NCI-H1417 treated with DMSO at 0.1 percent for 48 hours (cell line): ENCODE measurements at places on chromosomes 6 and 20.

DNA sequence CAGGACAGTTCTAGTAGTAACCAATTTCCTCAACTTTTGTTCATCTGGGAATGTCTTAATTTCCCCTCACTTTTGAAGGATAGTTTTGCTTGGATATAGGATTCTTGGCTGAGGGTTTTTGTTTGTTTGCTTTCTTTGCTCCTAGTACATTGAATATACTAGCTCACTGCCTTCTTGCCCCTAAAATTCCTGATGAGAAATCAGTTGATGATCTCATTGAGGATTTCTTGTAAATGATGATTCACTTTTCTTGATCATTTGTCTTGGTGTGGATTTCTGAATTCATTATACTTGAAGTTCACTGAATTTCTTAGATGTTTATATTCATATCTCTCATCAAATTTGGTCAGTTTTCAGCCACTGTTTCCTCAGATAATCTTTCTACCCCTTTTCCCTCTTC lies 49.1 kb upstream of the PRDM1 start:
- DNase-seq: no peak

- no peak for DNase-seq
These were observed 35.5 kb downstream of the UQCC2 start for GRCh38 chr6:33675968-33676367.

GRCh38 chr6:43113431-43114260 lies 37.5 kb downstream of the PTK7 start:
- no peak for DNase-seq

GRCh38 chr6:29521006-29521680 lies 33.4 kb upstream of the MAS1L start:
- DNase-seq: no peak

DNA sequence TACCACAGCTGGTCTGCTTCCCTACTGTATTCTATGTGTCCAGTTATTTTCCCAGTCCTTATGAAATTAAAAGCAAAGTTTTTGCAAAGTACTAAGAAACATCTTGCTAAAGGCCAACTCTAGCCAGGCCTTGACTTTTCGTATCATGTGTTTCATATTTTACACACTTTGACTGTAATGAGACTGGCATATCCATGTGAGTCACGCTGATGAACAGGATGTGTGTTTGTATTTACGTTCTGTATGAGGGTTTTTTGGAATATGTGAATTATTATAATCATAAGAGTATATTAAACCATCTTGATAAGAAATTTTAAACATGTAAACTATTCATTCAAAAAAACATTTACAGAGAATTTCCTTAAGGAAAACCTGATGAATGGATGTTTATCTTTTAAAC lies 59.7 kb downstream of the EYA4 start:
- no peak for DNase-seq

DNA sequence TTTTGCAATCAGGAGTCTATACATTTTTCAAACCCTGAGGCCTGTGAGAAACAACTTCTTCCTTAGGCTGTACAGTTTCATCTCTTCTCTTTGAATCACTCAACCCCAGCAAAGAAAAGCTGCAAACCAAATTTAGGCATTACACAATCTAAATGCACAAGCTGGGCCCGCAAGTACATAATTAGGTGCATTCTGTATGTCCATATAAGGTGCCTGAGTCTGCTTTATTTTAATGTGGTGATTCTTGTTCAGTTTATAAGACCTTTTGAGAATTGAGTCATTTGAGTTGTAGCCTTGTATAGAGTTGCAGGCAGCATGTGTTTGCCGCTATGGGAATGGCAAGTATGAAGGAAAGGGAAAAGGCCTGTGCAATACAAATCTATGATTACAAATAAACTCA lies 709.6 kb upstream of the MARCKS start:
- DNase-seq: no peak

DNA sequence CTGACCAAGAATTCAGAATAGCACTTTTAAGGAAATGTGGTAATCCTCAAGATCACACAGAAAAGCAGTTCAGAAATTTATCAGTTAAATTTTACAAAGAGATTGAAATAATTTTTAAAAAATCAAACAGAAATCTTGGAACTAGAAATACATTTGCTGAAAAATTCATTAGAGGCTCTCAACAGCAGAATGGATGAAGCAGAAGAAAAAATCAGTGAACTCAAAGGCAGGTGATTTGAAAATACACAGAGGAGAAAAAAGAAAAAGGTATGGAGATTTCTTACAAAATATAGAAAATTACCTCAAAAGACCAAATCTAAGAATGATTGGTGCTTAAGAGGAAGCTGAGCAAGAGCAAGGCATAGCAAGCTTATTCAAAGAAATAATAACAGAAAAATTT lies 11.5 kb downstream of the NQO2 start:
- DNase-seq: no peak

DNA sequence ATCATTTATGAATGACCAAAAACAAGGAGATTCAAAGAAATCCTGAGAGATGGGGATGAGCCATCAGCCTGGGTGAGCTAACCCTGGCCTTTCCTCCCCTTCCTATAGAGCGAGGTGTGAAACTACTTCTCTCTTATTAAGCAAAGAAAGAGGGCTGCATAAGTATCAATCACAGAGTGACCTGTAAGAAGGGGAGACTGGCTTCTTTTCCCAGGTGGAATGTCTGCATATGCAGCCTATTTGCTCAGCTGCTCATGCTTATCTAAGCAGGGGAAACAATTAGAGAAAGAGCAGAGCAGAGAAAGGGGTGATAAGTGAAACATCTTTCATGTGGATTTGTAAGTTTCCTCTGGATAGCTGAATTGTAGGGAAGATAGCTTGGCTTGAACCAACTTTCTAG lies 160.0 kb downstream of the PKHD1 start:
- DNase-seq: no peak

DNA sequence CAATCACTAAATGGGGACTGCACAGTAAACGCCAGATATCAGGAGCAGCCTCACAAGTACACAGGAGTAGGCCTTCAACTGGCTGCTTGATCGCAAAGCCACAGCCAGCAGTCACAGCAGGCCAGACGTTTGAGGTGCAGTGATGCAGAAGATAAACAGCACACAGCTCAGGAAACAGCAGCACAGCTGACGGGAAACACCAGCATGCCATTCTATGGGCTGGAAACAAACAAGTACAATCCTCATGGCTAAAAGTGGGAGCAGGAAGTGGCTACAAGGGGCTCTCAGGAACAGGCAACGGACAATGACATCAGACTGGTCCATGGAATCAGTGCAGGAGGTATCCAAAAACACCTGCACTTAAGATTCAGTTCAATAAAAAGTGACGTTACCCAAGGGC lies 111.0 kb downstream of the DTNBP1 start:
- DNase-seq: no peak

DNA sequence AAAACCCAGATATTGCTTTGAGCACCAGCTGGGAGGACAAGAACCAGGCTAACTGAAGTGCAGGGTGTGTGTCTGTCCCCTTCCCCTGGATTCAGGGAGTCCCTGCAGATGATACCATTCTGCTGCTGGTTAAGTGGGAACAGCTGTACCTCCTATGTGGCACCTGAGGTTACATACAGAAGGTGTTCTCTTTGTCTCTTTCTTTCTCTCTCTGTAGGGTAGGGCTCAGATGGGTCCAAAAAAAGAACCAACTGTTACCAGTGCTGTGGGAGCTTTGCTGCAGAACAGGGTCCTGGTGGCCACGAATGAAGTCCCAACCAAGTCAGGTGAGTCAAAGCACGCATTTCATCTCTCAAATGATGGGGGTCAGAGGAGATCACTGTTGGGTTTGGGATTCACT lies 38.6 kb downstream of the ZC2HC1B start:
- no peak for DNase-seq
